Myocyte (in vitro differentiated cells): ENCODE measurements at places on chromosomes 1 and 21. TPM values are rescaled to one million over a fixed set of nuclear protein-coding genes. Genes with fewer than 3 reads are reported as not detected.
A peak's percentile ranks its signal among the peaks of the same experiment; 100 is the strongest.

PLA2G2D gene
- not detected in 2 replicates for total RNA-seq

RHD gene
- not detected in 2 replicates for total RNA-seq

NDC1 gene
- total RNA-seq = 14.0 and 15.4 TPM in 2 replicates

FAM72D gene
- 0.31 TPM in 1 of 2 replicates, not detected in the other for total RNA-seq

GPR161 gene
- total RNA-seq = 7.0 and 8.4 TPM in 2 replicates

AMY1A gene
- total RNA-seq = not detected in 2 replicates

ACTL8 gene
- total RNA-seq = not detected in 2 replicates

TCHH gene
- not detected in 2 replicates for total RNA-seq

GRCh38 chr21:16837321-16837720, 675.5 kb upstream of the CXADR start:
- peak; percentile 13 for DNase-seq

GRCh38 chr1:245869847-245870246, 637.2 kb downstream of the SMYD3 start:
- DNase-seq = no peak

DNA sequence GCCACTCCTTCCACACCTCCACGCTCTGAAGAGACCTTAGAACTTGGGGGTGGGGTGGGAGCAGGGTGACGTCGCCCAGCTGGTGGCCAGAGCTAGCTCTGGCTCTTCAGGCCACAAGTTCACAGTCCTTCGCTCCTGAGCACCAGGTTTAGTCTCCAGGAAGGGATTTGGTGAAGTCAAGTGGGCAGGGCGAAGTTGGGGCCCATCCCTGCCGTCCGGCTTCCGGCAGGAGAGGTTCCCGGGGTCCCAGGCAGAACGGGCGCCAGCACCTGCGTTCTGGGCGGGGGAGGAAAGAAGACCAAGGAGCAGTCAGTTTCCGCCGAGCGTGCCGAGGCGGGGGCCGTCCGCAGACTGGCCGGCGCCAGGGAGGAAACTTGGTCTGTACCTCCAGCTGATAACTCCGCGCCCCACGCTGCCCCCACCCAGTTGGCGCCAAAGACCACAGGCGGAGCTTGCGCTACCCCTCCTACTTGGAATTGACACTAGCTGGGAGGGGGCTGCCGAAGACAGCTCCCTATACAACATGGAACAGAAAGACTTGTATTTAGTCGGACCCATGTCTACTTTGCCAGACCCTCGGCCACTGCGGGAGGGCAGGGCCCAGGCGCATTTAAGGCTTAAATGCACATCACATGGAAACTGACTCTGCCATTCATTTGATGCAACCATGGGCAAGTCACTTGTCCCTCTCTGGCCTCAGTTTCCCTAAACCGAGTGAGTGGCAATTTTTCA, 995 bp downstream of the ID3 start:
- DNase-seq = no peak

DNA sequence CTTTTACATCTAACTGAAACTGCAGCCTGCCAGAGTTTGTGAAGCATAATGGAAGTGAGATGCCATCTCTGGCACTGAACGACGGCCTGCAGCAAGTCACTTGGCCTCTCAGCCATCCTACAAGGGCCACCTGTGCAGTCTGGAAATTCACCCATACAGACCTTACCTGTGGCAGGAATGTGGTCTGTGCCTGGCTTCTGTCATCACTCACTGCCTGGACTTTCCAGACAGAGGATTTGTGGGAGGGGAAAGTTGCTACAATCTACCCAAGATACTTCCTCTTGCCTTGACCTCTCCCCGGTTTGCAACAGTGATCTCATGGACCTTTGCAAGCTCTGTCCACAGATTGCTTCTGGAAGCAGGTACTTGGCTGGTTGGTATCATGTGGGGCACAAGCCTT, 58.4 kb upstream of the ATP1B1 start:
- DNase-seq = no peak

- DNase-seq = no peak
Measured at GRCh38 chr1:183433703-183434102, 15.5 kb upstream of the NMNAT2 start.

DNA sequence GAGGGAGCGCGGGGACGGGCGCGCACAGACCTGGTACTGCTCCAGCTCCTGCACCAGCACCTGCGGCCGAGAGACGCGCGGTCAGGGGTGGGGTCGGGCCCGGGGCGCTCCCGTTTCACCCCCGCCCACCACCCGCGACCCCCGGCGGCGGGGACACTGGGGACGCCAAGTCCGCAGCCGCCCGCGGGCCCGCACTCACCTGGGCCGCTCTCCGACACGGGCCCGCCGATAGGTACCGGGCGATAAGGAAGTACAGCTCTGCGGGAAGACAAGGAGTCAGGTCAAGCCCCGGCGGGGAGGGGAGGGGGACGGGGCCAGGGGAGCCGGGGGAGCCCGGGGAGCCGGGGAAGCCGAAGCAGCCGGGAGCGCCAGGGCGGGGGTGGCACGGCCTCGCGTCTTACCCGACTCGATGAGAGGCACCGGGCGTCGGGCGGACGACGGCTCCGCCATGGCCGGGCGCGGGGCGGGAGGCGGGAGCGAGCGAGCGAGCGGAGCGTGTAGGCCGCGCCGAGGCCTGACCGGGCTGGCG, 326 bp downstream of the BRWD1 start:
- no peak for DNase-seq

DNA sequence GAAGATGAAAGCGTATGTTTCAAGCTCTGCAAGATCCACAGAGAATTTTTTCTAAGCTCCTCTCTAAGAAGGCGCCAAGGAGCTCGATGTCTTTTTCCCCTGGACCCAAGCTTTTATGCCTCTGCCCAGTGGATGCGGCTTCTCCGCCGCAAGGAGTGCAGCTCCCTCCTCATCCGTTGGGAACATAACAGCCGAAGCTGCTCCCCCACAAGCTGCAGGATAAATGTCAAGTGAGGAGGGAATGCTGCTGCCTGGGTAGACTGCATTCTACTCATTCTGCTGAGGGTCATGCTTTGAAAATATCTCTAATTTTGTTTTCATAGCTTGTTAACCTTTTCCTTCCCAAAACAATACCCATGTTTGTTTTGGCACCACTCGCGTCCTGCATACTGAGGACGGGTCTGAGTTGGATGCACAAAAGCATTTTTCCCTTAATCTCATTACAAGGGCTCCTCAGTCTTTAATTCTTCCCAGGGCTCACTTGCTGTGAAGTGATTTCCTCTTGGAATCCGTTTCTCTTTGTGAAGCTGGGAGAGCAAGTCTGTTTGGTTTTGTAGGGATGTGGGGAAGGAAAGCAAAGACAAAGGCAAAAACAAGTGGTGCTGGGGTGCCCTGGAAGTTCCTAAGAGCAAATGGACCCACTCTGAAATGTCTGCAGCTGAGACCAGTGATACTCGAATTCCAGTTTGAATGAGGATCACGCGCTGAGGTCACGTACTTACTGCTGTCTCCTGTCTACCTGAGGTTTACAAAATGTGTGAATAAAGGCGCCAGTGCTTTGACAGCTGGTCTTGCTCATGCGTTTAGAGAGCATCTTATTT, 134.0 kb upstream of the IRF2BP2 start:
- peak; percentile 14 for DNase-seq

- no peak for DNase-seq
Measured at GRCh38 chr21:15160136-15160535, 95.3 kb upstream of the NRIP1 start.

DNA sequence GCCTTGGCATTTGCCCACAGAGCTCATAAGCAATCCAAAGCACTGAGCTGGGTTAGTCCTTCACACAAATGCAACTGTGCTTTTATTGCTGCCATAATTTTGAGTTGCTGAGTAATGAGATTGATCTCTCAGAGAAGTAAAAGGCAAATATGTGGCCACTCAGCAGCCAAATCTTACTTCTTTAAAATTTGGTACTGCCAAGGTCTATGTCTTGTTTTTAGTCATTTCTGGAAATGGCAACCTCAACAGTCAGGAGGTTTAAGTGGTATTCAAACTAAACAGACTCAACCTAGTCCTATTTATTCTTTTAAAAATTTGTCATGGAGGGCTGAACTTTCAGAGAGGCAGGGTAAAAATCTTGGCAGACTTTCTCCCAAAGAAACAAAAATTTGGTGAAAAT, 216.4 kb upstream of the GJB5 start:
- DNase-seq = no peak

DNA sequence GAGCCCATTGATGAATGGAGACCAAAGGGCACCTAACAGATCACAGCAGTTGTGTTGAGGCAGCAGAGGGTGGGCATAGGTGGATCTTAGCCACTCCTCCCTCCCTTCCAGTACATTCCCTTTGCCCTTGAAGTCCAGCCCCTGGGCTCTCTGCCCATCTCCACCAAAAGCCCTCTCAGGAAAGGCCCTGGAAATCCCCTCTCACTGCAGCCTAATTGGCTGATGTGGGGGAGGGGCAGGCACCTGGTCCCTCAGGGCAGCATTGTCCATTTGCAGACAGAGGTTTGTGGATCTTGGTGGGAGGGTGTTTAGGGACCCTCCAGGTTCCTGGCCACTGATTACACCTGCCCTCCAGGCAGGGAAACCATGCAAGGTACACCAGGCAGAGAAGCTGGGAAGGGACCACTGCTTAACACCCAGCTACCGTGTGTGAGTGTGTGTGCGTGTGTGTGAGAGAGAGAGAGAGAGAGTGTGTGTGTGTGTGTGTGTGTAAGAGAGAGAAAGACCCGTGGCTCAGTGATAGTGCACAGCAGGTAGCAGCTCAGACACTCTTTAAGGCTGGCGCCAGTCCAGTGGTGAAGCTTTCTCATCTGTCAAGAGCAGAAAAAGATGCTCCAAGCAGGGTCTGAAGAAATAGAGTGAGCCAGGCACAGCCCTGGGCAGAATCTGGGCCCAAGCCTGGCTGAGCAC, 71.1 kb downstream of the MATN1 start:
- DNase-seq = no peak

DNA sequence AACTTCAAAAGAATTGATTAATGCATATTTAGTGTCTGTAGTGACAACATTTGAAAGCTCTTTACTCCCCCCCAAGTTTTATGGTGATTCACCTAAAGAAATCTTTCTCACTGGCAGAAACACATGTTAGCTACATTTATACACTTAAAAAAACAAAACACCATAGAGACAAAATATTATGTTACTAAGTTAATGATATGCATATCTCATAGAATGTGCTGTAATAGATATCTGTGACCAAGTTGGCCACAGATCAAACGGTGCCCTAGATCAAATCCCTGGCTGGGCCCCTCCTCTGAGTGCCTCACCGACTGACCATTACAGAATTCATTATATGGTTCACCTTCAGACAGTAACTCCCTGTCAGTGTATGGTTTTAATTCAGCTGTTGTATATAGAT, 322.1 kb upstream of the LYPLAL1 start:
- DNase-seq = no peak

DNA sequence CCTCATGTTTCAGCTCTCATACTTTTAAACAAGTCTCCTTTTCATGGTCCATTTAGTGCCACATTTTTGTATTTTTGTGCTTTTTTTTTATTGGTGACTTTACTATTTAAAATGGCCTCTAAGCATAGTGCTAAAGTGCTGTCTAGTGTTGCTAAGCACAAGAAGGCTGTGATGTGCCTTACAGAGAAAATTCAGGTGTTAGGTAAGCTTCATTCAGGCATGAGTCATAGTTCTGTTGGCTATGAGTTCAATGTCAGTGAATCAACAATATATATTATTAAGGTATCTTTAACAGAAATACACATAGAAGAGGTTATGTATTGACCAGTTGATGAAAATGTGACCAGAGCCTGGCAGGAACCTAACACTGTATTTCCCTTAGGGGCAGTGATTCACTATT, 12.8 kb upstream of the FUBP1 start:
- DNase-seq = no peak

DNA sequence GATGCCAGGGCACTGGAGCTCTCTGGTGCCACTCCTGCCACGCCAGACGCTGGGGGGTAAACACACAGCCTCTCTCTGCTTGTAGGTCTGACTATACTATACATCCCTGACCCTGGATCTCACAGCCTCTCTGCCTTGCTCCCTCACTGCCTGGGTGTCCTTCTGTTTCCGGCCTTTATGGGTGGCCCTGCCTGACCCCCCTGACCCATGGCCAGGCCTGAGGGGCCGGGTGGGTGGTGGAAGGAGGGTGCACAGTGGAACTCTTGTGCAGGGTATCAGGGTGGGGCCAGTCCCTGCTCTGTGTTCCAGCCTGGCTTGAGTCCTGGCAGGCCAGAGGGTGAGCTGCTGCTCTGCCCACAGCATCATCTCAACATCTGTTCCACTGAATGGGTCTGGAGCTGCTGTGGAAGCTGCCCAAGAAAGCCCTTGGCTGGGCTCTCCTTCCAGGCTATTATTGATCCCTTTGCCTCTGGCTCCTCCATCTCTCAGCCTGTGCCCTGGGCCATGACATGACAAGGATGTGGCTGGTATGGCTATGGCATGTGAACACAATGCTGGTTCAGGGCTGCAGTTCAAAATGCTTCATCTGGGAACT, 17.2 kb upstream of the SYNC start:
- no peak for DNase-seq

- no peak for DNase-seq
Measured at GRCh38 chr1:174445817-174446216, 1.9 kb upstream of the GPR52 start.

DNA sequence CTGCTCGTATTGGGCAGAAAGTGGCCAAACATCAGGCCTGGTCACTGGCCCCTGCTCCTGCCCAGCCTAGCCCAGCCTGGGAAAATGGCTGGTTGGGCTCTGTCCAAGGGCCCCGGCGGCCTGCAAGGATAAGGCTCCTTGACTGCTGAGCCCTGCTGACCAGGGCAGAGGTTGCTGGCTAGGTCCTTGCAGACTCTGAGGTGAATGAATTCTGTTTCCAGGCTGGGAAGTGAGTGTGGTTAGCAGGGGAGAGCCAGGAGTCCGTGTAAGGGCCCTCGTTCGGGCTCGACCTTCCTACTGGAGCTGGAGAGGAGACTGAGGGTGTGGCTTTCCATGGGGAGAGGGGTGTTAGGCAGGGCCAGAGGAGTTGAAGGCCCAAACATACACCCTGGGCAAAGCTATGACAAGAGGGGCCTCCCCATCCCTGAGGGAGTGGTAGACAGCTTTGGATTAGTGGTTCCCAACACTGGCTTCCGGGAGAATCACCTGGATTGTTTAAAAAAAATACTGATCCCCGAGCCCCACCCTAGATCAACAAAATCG, 20.6 kb downstream of the CSF1 start:
- peak; percentile 85 for DNase-seq

GRCh38 chr1:118487091-118487490, 302.1 kb upstream of the SPAG17 start:
- no peak for DNase-seq

DNA sequence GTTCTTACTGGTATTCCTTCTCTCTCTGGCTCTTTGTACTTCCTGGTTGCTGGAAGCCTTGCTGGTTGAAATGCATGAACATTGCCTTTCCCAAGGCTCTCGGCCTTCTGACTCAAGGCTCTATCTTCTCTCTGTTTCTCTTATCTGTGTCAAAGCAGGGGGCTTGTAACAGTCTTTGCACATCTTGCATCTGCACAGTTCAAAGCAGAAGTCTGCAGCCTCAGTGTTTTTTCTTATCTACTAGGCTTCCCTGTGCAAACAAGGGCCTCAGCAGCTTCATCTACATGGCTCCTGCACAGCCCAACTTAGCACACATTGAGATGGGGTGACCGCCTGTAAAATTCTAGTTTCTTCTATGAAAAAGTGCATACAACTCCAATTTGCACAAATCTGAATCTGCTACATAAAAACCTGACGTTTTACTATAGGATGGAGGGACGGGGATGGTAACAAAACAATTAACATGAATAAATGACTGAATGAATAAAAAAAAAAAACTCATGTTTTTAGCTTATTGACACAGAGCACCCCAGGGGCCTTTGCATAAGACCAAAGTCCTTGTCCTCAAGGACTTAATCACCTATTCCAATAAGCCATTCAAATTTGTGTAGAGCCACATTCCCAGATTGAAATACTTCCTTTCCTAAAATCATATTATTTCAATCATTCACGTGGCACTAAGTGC, 458.3 kb downstream of the LMO4 start:
- DNase-seq = no peak

- DNase-seq = peak; percentile 61
Measured at GRCh38 chr1:85274969-85275453, 1.4 kb downstream of the BCL10 start.

GRCh38 chr1:248906753-248907661, 972 bp downstream of the PGBD2 start:
- peak; percentile 1 for DNase-seq
